ENCODE measurements at places on chromosomes 2 and 18. TPM values are rescaled to one million over a fixed set of nuclear protein-coding genes. Genes with fewer than 3 reads are reported as not detected.

DNA sequence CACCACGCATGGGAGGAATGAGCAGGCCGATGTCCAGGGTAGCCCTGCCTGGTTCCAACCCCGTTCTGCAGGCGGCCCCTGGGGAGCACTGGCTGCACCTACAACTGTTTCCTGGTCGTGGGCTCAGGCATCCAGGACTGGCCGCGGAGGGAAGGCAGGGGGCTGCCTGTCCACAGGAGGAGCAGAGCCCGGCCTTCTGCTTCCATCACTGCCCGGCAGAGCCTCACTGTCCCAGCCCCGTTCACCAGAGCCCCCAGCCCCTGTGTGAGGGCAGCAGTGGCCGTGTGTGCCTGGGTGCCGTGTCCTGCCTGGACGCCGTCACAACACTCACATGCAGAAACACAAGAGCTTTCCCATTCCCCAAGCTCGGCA, 56.2 kb downstream of the KCNG2 start:
- no peak overlapping the region for H3K4me3 ChIP-seq
- no peaks in the 10 kb centered on the region for H3K27me3 ChIP-seq
- H3K27ac ChIP-seq, result no peak overlapping the region
- H3K36me3 ChIP-seq, result no peaks in the 10 kb centered on the region

DNA sequence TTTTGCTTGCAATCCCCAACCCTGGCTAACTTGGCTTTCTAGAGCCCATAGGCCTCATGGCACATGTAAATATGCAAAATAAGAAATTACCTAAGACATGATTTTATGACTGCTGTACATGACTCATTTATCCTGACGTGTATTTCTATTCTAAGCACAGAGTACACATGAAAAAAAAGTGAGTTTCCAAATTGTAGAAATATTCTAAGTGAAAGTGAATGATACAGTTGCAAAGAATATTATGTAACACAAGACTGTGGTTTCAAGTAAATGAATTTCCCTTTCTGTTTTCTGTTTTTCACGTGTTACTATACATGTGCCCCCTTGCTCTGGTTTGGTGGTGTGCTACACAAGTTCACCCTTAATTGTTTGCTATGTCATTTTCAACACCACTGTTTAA, 162.4 kb downstream of the LRP1B start:
- no peaks in the 10 kb centered on the region for H3K4me1 ChIP-seq
- no peak overlapping the region for H3K27ac ChIP-seq
- H3K36me3 ChIP-seq, result no peaks in the 10 kb centered on the region
- DNase-seq, result no peak
- no peak overlapping the region for H3K4me3 ChIP-seq
- H3K27me3 ChIP-seq, result no peaks in the 10 kb centered on the region

Gene RANBP2
- total RNA-seq, result 44.6 TPM

Gene SAG
- not detected for total RNA-seq

GRCh38 chr2:31365834-31366505, 48.6 kb downstream of the XDH start:
- DNase-seq, result no peak
- H3K4me3 ChIP-seq, result no peak overlapping the region
- H3K4me1 ChIP-seq, result no peaks in the 10 kb centered on the region
- H3K36me3 ChIP-seq, result no peaks in the 10 kb centered on the region

DNA sequence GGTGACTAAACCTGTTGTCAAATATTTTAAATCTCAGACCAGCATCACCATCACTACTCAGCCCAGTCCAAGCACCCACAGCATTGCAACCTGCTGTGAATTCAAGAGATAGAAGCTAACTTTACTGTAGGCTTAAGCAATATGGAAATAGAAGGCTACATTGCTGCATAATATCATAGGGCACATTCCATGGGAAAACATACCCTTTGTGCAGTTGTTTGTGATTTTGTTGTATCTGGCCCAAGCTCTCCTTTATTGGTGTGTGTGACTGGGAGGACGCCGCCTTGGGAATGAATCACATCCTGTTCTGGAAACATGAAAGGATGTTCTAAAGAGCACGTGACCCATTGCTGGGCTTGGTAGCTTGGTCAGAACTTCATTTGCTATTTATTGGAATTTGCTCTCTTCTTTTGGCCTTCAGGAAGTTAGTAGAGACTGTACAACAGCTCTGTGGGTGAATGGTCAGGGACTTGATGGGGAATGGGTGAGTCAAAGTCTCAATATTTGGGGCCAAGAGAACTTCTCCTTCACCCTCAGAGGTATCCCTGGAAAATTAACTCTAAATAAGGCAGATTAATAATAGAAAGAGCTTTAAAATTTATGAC, 106.8 kb upstream of the SERPINE2 start:
- H3K36me3 ChIP-seq, result no peaks in the 10 kb centered on the region
- no peak overlapping the region for H3K4me3 ChIP-seq
- peak; percentile 69 for DNase-seq
- H3K27me3 ChIP-seq, result no peaks in the 10 kb centered on the region
- peak overlapping the region; percentile 61 for H3K27ac ChIP-seq
- H3K4me1 ChIP-seq, result peaks cover 47% of the 10 kb centered on the region

DNA sequence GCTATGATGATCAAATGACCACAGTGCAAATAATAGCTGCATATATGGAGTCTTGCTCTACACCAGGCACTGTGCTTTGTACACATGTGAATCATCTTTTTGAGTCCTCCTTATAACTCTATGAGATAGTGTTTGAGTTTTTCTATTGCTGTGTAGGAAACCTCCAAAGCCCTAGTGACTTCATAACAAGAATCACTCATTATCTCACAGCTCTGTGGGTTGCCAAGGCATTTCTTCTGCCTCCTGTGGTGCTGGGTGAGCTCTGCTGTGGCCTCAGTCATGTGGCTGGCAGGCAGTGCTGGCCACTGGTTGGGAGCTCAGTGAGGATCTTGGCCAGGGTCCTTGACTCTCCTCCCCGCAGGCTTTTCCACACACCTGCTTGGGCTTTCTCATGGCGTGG, 153.4 kb downstream of the CAPN13 start:
- no peaks in the 10 kb centered on the region for H3K36me3 ChIP-seq
- H3K27me3 ChIP-seq, result no peaks in the 10 kb centered on the region
- H3K27ac ChIP-seq, result no peak overlapping the region
- H3K4me3 ChIP-seq, result no peak overlapping the region
- no peak for DNase-seq
- H3K4me1 ChIP-seq, result peaks cover 18% of the 10 kb centered on the region

Gene ADNP2
- 14.7 TPM for total RNA-seq

GRCh38 chr2:174784909-174785308, 20.6 kb upstream of the CHRNA1 start:
- H3K27ac ChIP-seq, result 0 out of 2 replicates have a peak overlapping the region, but pooled peaks have one; percentile 97
- no peaks in the 10 kb centered on the region for H3K27me3 ChIP-seq
- H3K4me3 ChIP-seq, result no peak overlapping the region

- H3K4me1 ChIP-seq, result no peaks in the 10 kb centered on the region
- peaks cover 2% of the 10 kb centered on the region for H3K27me3 ChIP-seq
- no peak overlapping the region for H3K4me3 ChIP-seq
- H3K27ac ChIP-seq, result no peak overlapping the region
- H3K36me3 ChIP-seq, result no peaks in the 10 kb centered on the region
- DNase-seq, result no peak
Observed at GRCh38 chr18:57134618-57135135, 12.2 kb upstream of the BOD1L2 start.

Gene LAMA1
- total RNA-seq, result 6.4 TPM

Gene TMEM198
- 0.03 TPM for total RNA-seq

GRCh38 chr2:527581-527980, 149.6 kb downstream of the TMEM18 start:
- no peak overlapping the region for H3K27ac ChIP-seq
- H3K27me3 ChIP-seq, result no peaks in the 10 kb centered on the region
- no peaks in the 10 kb centered on the region for H3K36me3 ChIP-seq
- no peak for DNase-seq

Gene AQP12B
- not detected for total RNA-seq

Gene LRRC30
- not detected for total RNA-seq

- peaks cover 6% of the 10 kb centered on the region for H3K36me3 ChIP-seq
- no peak overlapping the region for H3K27ac ChIP-seq
- peak overlapping the region; percentile 86 for H3K4me3 ChIP-seq
- peaks cover 6% of the 10 kb centered on the region for H3K4me1 ChIP-seq
Observed at GRCh38 chr2:64525317-64525613, 1.1 kb downstream of the AFTPH start.

Gene RGPD3
- total RNA-seq, result 0.39 TPM

GRCh38 chr18:10391506-10391905, 62.9 kb upstream of the APCDD1 start:
- H3K27ac ChIP-seq, result no peak overlapping the region
- H3K4me1 ChIP-seq, result no peaks in the 10 kb centered on the region
- no peaks in the 10 kb centered on the region for H3K27me3 ChIP-seq
- no peak for DNase-seq

- no peaks in the 10 kb centered on the region for H3K27me3 ChIP-seq
- H3K27ac ChIP-seq, result peak overlapping the region; percentile 9
- DNase-seq, result peak; percentile 40
- H3K4me1 ChIP-seq, result peaks cover 11% of the 10 kb centered on the region
- no peaks in the 10 kb centered on the region for H3K36me3 ChIP-seq
- no peak overlapping the region for H3K4me3 ChIP-seq
Observed at GRCh38 chr2:216031960-216032689, 18.8 kb upstream of the MREG start.

Gene SEC11C
- 21.7 TPM for total RNA-seq

Gene CXCR1
- total RNA-seq, result not detected

GRCh38 chr2:71299507-71299906, 32.1 kb upstream of the ZNF638 start:
- no peaks in the 10 kb centered on the region for H3K27me3 ChIP-seq
- no peak overlapping the region for H3K4me3 ChIP-seq
- H3K4me1 ChIP-seq, result no peaks in the 10 kb centered on the region

DNA sequence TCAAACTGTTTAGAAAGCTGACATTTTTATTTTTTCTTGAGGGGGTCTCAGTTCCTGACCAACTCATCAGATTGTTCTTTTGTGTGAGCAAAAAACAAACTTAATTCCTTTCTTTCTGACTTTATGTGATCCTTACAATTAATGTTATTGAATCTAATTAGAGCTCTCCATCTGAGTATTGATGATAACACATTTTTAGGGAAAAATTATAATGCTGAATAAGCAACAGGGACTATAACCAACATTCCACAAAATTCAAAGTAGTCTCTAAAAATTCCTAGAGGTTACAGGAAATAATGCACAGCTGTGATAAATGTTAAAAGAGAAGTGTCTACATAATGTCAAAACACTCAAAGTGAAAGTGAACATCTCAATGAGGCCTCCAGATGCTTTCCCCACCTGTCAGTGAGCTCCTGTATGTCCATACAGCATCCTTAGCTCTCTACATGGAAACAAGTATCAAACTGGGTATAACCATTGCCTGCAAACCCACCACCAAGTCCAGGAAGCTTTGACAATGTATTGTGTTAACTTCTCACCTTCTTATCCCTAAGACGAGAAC, 786.0 kb upstream of the SLC39A10 start:
- no peak overlapping the region for H3K4me3 ChIP-seq
- no peak overlapping the region for H3K27ac ChIP-seq
- no peak for DNase-seq

- peaks cover 22% of the 10 kb centered on the region for H3K4me1 ChIP-seq
- no peak overlapping the region for H3K27ac ChIP-seq
- H3K4me3 ChIP-seq, result no peak overlapping the region
- DNase-seq, result no peak
Observed at GRCh38 chr2:84847326-84848050, 33.4 kb downstream of the TRABD2A start.

GRCh38 chr2:238750212-238750904, 97.5 kb upstream of the TWIST2 start:
- H3K4me3 ChIP-seq, result no peak overlapping the region
- H3K36me3 ChIP-seq, result no peaks in the 10 kb centered on the region
- no peak overlapping the region for H3K27ac ChIP-seq
- H3K4me1 ChIP-seq, result no peaks in the 10 kb centered on the region
- 0 out of 2 replicates have a peak, but pooled peaks cover 3% of the 10 kb centered on the region for H3K27me3 ChIP-seq
- no peak for DNase-seq

Gene HOXD8
- 16.8 TPM for total RNA-seq

- DNase-seq, result no peak
- no peaks in the 10 kb centered on the region for H3K27me3 ChIP-seq
- H3K27ac ChIP-seq, result peak overlapping the region; percentile 70
- H3K36me3 ChIP-seq, result no peaks in the 10 kb centered on the region
- H3K4me3 ChIP-seq, result no peak overlapping the region
- peaks cover 38% of the 10 kb centered on the region for H3K4me1 ChIP-seq
Observed at GRCh38 chr2:233241803-233242202, 9.7 kb upstream of the ATG16L1 start.

Gene SLC19A3
- not detected for total RNA-seq

DNA sequence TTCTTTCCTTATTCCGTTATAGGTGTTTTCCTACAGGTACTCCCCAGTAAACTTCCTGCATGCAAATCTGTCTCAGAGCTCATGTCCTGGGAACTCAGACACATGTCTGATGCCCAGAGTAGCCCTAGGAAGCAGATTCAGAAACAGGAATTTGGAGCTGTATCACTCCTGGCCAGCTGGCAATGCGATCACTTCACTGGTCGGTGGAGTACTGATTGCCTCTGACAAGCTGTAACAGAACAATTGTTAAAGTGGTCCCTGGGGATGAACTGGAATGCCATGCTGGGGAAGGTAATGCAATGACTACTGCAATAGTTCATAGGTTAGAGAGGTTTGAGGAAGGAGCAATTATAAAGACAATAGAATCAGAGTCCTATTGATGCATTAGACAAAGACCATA, 131.6 kb upstream of the DOCK10 start:
- H3K4me3 ChIP-seq, result no peak overlapping the region
- H3K36me3 ChIP-seq, result no peaks in the 10 kb centered on the region
- H3K4me1 ChIP-seq, result no peaks in the 10 kb centered on the region
- no peak overlapping the region for H3K27ac ChIP-seq
- 0 out of 2 replicates have a peak, but pooled peaks cover 4% of the 10 kb centered on the region for H3K27me3 ChIP-seq

- no peak overlapping the region for H3K27ac ChIP-seq
- DNase-seq, result no peak
- no peaks in the 10 kb centered on the region for H3K4me1 ChIP-seq
- no peaks in the 10 kb centered on the region for H3K36me3 ChIP-seq
- H3K4me3 ChIP-seq, result no peak overlapping the region
Observed at GRCh38 chr18:30298769-30299168, 743.8 kb downstream of the DSC3 start.
